ENCODE measurements at places on chromosomes 7 and 10.

DNA sequence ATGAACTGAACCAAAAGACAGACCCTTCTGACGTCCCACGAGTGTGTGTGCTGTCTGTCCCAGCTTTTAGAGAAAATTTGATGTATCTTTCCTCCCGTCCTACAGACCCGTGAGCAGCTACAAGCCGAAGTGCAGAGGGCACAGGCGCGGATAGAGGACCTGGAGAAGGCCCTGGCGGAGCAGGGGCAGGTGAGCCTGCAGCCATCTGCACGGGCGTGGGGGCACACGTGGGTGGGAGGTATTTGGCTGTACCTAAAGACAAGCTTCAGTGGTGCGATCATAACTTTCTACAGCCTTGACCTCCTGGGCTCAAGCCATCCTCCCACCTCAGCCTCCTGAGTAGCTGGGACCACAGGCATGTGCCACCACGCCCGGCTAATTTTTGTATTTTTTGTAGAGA, 41.7 kb upstream of the DPYSL4 start:
- no peak for DNase-seq

- DNase-seq: no peak
Observed at GRCh38 chr10:69957886-69958555, 94.6 kb upstream of the MACROH2A2 start.

DNA sequence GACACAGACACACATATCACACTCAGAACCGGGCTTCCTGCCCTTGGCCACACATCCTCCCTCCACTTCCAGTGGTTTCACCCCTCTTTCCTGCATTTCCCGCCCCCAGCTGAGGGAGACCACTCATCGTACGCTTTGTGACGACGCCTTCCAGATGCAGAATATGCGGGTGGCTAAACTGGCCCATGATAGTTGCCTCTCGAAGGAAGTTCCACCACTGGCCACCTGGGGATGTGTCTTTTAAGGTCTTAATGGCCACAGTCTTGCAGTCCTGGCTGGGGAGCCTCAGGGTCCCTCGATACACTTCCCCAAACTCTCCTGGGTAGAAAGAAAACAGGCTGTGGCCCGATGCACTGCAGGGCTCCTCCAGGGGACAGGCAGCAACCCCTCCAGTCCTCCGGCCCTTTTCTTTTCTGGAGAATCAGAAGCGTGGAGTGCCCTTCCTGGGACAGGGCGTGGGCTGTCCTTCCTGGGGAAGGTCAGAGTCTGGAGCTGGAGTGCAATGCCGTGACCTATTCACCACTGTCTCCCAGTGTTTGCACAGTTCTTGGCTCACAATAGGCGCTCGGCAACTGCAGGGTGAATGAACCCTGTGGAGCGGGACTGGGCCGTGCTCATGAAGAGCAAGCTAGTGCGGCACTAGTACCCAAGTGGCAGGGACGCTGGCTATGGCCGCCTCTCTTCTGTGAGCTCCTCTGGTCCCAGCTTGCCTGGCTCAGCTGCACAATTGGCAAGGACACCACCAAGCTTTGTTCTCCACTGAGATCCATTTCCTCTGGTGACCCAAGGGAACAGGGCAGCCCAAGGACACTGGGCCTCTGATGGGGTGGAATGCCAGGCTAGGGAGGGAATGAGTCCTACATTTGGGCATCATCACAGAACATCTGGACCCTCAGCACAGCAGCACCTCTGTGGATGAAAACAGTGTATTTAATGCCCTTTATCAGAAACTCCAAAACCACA, 13.2 kb downstream of the EPHA1 start:
- no peak for DNase-seq

GRCh38 chr7:154427533-154427932, 375.3 kb downstream of the DPP6 start:
- DNase-seq: no peak

DNA sequence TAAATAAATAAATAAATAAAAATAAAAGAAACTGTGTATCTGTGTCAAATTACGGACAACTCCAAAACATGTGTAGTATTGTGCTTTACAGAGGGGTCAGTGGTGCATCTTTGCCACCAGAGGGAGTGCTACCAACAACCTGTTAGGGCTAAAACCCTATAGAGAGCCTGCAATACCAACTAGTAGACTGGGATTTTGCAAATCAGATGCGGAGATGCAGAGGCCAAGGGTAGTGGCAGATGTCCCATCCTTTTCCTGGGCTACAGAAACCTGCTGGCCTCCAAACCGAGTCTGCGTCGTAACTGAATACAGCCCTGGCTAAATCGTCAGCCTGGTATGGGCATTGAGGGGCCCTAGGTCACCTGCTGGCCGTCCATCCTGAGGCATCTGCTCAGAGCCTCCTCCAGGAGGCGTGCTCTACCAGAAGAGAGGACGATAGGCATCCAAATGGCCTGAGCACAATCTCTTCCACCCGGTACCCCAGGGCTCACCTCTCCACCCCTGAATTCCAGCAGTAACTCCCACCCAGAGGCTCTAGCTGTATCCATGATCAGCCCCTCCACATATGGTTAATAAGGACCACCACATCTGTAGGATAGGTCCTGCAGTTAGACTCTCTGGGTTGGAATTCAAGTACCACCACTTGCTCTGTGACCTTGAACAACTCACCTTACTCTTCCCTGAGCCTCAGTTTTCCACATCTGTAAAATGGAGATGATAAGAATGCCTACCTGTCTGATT, 6.2 kb upstream of the RRP12 start:
- DNase-seq: peak; percentile 43

- no peak for DNase-seq
Observed at GRCh38 chr10:51342381-51342780, 268.1 kb downstream of the PRKG1 start.

- peak; percentile 79 for DNase-seq
Observed at GRCh38 chr7:43535810-43536585, 46.9 kb upstream of the STK17A start.

- DNase-seq: no peak
Observed at GRCh38 chr7:66281678-66282590, 76.8 kb downstream of the TPST1 start.

- DNase-seq: no peak
Observed at GRCh38 chr10:74432841-74433594, 282.0 kb downstream of the ADK start.

GRCh38 chr10:17914169-17915045, 37.3 kb upstream of the SLC39A12 start:
- no peak for DNase-seq

DNA sequence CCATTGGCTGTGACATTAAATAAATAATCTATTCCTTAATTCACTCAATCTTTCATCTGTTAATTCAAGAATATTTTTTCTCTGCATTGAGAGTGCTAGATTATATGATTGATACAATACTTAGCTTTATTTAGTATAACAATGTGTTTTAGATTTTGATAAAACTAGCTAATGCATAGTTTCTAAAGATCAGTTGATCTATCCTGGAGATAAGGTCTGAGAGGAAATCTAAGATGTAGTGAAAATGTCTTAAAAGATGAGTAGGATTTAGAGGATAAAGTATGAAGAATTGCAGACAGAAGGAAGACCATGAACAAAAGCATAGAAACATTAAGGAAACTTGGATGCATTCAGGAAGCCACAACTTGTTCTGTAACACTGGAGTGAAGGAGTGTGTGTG, 110.3 kb downstream of the ETV1 start:
- DNase-seq: no peak

- DNase-seq: no peak
Observed at GRCh38 chr10:6211671-6212635, 9.2 kb downstream of the PFKFB3 start.

DNA sequence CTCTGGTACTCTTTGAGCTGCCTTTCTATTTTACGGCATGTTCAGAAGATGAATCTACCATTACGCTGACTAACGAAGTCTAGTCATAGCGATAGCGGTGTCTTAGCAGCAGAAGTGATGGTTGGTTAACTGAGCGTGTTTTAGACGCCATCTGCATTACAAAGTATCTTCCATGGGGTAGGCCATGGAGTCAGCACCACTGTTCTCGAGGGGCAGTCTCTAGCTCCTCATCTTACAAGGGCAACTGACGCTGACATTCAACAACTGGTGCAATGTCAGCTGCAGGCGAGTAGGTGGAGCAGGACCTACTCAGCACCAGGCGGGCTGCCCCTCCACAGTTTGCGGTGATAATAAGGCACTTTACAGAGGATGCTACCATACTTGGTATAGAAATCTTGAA, 88.7 kb downstream of the ADARB2 start:
- DNase-seq: no peak

DNA sequence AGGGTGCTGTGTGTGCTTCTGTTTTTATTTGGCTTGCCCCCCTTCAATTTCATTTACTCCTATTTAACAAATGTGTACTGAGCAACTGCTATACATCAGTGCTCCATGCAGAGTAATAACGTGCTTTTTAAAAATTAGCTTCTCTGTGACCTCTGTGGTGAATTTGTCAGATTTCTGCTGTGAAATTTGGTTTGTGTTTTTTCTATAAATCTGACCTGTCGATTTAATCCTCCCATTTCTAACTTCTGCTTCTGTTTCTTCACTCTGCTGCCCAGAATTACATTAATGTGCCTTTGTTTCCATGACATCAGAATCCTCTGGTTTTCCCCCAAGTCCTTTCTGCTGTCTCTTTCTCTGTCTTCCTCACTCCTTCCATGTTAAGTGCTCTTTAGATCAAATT, 123.8 kb upstream of the CACNA2D1 start:
- no peak for DNase-seq

GRCh38 chr10:46014683-46015405, 15.6 kb downstream of the NCOA4 start:
- DNase-seq: no peak

DNA sequence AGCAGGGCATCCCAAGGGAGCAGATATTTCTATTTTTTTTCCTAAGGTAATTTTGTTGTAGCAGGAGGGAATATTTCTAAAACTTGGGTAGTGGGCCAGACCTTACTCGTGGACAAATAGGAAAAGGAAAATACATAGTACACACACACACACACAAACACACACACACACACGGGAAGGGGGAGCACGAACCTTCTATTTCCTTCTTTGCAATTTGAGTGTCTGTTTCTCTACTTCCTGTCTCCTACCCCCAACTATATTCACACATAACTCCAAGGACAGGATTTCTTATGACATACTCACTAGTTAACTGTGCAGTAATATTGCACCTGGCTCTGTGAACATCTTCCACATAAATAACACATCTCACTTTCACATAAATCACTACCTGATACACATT, 4.4 kb downstream of the LDB1 start:
- DNase-seq: no peak

- no peak for DNase-seq
Observed at GRCh38 chr7:43664681-43665080, 64.6 kb downstream of the COA1 start.

DNA sequence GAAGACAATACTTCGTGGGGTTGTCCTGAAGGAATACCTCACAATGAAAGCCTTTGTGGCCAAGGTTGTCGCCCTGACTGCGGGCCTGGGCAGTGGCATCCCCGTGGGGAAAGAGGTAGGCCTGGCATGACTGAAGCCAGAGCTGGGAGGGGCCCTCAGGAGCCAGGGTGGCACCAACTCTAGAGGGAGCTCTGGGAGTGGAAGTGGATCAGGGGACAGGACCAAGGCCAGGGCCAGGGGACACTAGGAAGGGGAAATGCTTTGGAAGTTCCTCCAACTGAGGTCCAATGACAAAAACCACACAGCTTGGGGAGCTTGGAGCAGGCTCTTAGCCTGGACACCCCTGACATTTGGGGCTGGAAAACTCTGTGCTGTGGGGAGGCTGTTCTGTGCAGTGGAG, 5.8 kb downstream of the CLCN1 start:
- no peak for DNase-seq

- DNase-seq: no peak
Observed at GRCh38 chr7:51295440-51296245, 21.0 kb downstream of the COBL start.

DNA sequence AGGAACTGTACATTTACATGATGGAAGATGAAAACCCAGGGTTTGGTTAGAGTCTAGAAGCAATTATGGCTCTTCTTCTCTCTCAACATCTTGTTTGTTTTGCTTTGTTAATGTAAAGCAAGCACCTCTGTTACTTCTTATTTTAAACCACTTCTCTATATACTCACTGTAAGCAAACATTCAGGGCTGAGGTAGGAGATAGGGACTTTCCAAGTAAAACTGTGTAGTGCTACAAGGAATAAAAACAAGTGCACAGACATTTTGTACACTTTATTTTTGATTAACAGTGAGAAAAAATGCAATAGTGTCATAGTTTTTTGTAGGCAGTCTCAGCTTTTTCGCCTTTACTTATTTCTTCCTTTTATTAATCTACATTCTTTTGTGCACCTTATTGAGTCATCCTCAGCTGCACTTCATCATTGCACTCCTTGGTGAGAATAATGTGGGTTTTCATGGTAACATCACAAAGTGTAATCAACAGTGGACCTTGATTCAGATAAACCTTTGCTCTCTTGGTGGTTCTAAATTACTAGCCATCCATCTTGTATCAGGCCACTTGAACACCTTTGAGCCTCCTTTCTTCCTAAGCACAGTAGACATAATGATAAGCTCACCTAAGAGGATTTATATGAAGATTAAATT, 52.9 kb downstream of the ELMO1 start:
- no peak for DNase-seq

DNA sequence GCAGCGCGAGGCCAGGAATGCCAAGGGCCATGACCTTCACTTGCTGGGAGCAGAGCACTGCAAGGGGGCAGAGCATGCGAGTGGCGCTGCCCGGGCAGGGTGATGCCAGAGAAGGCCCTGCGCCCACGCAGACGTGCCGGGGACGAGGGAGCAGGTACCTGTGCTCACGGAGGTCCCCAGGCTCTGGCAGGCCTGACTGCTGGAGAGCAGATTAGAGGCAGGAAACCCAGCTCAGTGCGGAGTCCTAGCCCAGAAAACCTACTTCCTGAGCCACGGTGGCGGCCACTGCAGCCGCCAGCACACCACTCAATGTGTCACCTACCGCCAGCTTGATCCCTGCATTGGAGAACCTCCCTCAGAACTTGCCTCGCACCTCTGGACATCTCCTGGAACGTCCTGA, 148.4 kb downstream of the MAD1L1 start:
- no peak for DNase-seq

GRCh38 chr10:67943917-67944316, 59.5 kb downstream of the SIRT1 start:
- no peak for DNase-seq

DNA sequence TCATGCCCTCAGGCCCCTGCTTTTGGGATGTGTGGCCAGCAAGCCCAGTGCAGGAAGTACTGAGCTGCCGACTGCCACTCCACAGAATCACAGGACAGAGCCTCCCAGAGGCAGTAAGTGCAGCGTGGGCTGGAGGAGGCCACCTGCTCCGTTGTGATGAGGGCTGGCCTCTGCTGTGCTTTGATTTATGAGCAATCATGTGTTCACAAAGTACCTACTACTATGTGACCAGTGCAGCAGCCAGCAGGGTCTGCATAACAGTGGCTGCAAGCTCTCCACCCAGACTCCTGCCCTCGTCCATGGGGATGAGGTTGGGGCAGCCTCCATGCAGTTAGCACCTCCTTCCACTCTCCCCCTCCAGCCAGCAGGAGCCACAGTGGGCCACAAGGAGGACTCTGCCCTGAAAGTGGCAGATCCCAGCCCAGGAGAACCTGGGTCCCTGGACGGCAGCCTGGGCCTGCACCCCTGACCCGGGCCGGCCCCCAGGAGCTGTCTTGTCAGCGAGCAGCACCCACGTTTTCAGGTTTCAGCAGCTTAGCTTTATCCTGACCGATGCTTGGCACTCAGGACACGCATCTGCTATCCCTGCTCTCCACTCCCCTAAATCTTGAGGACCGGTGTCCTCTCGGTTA, 37.7 kb upstream of the INSIG1 start:
- no peak for DNase-seq

- DNase-seq: no peak
Observed at GRCh38 chr10:102040305-102041050, 15.5 kb downstream of the ARMH3 start.

GRCh38 chr10:114544045-114544659, 113.9 kb downstream of the ABLIM1 start:
- no peak for DNase-seq

Data from brain pericyte (primary cell).